ENCODE measurements at places on chromosomes 5 and 9.

DNA sequence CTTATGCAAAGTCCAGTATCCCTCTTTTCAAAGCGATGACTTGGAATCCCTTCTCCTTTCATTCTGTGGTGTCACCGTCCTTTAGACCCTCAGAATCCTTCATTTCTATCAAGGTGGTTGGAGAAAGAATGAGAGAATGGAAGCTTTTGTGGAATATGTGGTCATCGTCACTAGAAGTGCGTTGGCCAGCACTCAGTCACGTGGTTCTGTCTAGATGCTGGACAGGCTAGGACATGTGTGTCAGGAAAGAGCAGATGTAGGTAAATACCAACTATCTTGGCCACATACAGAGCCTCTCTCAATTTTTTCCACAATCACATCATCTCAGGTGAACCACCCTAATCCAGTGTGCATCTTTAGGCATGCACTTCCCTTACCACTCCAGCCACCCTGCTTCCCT, 206.0 kb downstream of the ARRDC3 start:
- no peak for DNase-seq

- DNase-seq: no peak
Measured at GRCh38 chr9:82553654-82554366, 509.1 kb downstream of the RASEF start.

DNA sequence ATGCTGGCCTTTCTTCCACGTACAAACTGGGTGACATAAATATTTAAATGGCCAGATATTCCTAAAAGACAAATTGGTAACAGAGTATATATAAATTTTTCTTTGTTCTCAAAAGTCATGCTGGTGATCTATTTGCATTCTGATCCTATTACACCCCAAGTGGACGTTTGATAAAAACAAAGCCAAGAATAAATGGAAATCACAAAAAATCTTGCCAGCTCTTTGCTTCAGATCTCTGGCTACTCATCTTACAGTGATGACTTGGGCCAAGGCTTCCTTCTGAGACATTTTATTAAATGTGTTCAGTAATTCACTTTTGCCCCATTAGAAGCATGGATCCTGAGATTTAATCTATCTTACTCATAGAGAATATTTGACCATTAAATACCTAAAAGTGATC, 444.3 kb upstream of the PIK3R1 start:
- no peak for DNase-seq

DNA sequence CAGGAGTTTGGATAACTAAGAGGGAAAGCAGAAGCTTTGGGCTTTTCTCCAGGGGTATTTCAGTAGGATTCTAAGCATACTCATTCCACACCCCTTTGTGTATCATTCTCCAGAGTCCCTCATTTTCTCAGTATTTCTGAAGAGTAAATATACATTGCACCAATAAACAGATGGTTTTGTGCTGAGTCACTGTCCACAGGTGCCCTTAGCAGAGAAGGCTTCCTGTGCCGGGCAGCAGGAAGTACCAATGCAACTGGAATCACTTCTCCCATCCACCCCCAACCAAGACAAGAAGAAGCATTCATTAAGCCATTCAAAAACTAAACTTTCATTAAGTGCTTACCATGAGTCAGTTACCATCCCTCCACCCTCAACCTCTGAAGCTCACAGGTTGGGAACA, 3.6 kb upstream of the CCNJL start:
- no peak for DNase-seq

DNA sequence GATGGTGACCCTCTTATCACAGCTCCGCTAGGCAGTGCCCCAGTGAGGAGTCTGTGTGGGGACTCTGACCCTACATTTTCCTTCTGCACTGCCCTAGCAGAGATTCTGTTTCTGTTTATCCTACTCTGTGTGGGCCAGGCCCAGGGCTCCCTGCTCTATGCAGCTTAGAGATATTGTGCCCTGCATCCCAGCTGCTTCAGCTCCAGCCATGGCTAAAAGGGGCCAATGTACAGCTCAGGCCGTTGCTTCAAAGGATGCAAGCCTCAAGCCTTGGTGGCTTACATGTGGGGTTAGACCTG, 2030.7 kb upstream of the CDH9 start:
- no peak for DNase-seq

DNA sequence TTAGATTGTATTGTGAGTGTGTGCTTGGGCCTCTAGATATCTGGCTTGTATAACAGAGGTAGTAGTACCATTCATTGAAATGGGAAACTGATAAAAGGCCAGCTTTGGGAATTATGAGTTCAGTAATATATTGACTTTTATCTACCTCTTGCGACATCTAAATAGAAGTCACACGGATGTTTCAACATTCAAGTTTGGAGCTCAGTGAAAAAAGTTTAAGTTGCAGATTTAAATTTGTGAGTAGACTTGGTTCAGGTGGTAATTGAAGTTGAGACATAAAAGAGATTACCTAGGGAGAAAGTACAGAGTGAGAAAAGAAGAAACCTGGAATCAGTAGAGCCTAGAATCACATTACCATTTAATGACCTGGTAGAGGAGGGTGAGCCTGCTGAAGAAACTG, 189.5 kb downstream of the FER start:
- DNase-seq: no peak

Data from stimulated activated CD8-positive, alpha-beta memory T cell treated with anti-CD3 and anti-CD28 coated beads, Interleukin-7, amount 100 ng/mL, for 48 hours (primary cell).